Activated T-cell treated with anti-CD3 and anti-CD28 coated beads for 4 hours (primary cell): ENCODE measurements at places on chromosomes 4 and X.
A peak's percentile ranks its signal among the peaks of the same experiment; 100 is the strongest.

DNA sequence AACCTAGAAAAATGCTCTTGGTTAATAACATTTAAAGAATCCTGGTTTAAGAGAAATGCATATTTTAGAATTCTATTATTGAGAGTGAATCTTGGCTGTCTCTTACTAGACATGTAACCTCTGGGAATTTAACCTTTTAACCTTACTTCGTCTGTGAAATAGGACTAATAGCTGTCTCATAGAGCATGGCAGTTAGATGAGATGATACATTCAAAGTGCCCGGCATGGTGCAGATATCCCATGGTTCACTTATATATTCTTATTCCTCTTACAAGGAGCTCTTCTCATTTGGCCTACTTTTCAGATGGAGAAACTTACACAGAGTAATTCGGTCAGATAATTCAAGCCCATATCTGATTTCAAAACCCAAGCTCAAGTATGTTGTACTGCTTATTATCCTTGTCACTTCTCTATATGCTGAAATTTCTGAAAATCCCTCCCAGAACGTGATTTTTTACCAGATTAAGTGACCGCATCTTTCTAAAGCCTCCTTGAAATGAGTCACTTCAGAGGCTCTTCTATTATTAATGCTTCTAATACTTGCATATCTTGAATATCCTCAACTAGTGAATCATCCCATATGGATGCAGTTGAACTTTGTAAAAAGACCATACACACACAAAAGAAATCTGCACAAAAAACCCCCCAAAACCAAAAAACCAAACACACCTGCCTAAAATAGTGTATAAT lies 4.9 kb downstream of the CDKN2AIP start:
- no peak for DNase-seq

- DNase-seq, result no peak
Measured at GRCh38 chr4:95048296-95048695, 290.5 kb downstream of the BMPR1B start.

- DNase-seq, result no peak
Measured at GRCh38 chr4:183852910-183853547, 52.1 kb upstream of the STOX2 start.

- DNase-seq, result no peak
Measured at GRCh38 chr4:823176-823760, 2.7 kb downstream of the CPLX1 start.

- no peak for DNase-seq
Measured at GRCh38 chr4:95445251-95445650, 103.5 kb downstream of the UNC5C start.

DNA sequence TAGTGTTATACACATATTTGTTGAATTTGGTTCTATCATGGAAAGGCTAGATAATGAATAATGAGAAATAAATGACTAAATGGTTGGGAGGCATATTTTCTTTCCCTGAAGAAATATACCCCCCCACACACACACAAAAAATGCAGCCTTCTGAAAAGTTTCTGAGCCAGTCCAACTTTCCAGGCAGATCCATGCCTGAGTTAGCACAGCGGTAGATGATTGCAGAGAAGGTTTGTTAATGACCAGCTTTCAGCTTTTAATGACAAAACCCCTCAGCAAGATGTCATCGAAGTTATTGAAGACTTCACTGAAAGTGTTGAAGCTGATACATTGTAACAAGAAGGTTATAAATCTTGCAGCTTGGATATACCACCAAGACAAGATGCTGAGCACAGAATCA lies 61.4 kb downstream of the GBA3 start:
- no peak for DNase-seq

GRCh38 chr4:83071116-83071515 lies 36.1 kb downstream of the COPS4 start:
- no peak for DNase-seq

- DNase-seq, result no peak
Measured at GRCh38 chr4:113146876-113147358, 97.5 kb downstream of the ANK2 start.

DNA sequence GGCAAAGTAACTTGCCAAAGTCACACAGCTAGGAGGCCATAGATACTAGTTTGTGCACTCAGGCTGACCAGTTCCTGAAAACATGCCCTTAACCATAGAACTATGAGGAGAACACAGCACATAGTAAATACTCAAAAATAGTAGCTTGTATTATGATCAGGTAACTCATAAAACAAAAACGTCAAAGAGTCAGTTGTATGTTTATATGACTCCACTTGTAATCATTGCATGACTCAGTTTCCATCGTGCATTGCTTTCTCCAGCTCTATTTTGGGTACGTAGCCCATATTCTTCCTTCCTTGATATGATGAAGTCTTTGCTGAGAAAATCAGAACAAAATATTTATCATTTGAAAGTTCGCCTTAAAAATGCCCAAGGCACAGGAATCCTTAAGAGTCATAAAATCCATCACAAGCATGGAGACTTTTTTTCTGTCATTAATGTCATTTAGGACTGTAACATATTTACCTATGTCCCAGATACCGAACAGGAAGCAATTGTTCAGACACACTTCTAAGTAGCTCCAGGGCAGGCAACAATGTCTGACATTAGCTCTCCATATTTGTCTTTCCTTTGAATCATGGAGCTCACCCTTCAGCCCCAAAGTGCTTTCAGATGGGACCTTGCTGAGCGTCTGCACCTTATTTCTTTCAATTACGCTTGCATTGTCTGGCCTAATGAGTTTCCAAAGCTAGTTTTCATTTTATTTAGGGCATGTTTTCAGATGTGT lies 11.2 kb upstream of the MID1 start:
- DNase-seq, result no peak

DNA sequence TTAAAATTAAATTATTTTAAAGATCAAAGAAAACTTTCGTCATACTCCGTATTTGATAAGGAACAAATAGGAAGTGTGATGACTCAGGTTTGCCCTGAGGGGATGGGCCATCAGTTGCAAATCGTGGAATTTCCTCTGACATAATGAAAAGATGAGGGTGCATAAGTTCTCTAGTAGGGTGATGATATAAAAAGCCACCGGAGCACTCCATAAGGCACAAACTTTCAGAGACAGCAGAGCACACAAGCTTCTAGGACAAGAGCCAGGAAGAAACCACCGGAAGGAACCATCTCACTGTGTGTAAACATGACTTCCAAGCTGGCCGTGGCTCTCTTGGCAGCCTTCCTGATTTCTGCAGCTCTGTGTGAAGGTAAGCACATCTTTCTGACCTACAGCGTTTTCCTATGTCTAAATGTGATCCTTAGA lies at the start of gene CXCL8:
Gene CXCL8 (plus strand): TSS at position 217 of the 426 bp plus-strand sequence. CDS start 90 bp downstream, at position 307.
- no peak for DNase-seq

GRCh38 chr4:3767570-3768288 lies 1.5 kb downstream of the ADRA2C start:
- DNase-seq, result no peak

DNA sequence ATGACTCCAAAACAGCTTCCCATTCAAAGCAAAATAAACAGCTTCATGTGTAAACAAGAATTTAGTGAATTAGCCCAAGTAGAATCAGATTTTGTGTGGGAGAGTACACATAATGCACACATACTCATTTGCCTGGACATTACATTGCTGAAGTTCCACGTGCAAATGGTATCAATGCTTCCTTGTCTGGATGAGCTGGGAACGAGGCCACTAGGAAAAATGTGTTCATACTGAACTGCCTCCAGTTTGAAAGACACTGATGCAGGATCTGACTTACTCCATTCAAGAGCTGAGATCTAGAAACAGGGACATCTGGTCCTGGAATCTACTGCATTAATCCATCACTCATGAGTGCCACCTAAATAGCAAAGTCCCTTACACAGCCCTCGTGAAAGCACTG lies 228.0 kb downstream of the APBB2 start:
- DNase-seq, result no peak

DNA sequence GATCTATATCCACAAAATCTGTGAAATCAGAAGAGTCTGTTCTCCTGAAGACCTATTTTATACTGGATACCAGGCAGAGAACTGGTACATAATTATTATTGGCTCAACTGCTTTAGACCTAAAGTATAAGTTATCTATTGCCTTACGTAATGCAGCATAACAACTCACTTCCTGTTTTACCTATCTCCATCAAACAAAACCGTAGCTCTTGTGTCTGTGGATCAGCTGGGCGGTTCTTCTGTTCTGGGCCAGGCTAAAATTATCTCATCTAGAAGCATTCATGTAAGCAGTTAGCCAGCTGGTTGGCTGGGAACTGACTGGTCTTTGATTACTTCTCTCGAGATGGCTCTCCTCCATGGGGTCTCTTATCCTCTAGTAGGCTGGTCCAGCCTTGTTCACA lies 57.8 kb downstream of the PPP1R2C start:
- DNase-seq, result no peak

DNA sequence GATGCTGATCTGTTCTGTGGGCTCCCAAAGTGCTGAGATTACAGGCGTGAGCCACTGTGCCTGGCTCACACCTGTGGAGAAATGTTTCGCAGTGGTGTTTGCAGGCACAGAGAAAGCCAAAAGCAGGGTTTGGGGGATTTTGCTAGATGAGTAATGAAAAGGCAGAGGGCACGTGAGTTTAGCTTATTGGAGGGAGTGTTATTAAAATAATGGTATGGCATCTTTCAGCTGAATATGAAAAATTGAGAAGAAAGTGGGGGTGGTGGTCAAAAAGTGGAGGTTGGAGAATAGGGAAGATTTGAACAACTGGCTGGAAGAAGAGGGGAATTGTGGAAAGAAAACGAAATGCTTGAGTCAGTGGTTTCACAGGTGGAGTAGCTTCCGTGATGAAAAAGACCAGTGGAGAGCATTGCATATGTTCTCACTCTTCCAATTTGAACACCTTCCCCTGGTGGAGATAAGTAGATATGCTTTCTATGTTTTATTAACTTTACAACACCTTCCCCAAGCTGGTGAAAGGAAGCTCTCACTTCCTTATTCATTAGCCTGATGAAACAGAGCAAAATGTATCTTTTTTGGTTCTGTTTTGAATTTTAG lies 1.1 kb upstream of the CHST7 start:
- DNase-seq, result no peak

DNA sequence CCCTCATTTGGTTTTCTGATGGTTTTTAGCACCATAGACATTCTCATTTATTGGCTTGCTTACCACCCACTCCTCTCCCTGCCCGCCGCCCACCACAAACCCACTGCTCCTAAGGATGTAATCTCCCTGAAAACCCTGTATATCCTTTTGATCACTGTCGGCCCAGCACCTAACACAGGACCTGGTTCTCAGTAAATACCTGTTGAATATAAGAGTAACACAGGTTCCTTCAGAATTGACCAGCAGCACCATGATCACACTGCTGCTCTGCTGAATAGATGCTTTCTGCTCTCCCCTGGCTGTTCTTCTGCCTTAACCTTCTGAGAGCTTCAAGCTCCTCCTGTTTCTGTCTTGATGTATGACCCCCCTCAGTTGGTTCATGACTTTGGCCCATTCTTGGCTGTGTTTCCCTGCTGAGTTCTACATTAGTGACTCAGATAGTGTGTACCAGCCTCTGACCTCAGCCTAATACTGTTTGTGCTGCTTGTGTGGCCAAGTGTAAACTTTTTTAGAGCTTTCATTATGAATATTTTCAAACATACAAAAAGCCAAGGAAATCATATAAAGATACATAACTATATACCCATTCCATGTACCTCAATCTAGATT lies 265.3 kb downstream of the FRMPD4 start:
- no peak for DNase-seq

GRCh38 chr4:26687728-26688127 lies 103.8 kb downstream of the TBC1D19 start:
- DNase-seq, result no peak

DNA sequence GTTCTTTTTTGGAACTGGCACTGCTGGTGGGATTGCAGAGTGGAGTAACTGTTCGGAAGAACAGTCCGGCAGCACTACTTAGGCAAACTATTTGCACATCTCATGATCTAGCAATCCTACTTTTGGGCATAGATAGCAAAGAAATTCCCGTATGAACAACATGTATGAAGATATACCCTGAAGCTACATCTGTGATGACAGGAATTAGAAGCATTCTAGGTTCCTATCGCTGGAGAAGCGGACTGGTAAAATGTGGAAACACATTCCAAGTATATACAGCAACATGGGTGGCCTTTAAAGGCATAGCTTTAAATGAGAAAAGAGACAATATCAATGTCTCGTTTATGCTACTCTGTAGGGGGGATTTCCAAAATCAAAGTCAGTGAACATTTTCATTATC lies 3.1 kb downstream of the DCAF16 start:
- no peak for DNase-seq

DNA sequence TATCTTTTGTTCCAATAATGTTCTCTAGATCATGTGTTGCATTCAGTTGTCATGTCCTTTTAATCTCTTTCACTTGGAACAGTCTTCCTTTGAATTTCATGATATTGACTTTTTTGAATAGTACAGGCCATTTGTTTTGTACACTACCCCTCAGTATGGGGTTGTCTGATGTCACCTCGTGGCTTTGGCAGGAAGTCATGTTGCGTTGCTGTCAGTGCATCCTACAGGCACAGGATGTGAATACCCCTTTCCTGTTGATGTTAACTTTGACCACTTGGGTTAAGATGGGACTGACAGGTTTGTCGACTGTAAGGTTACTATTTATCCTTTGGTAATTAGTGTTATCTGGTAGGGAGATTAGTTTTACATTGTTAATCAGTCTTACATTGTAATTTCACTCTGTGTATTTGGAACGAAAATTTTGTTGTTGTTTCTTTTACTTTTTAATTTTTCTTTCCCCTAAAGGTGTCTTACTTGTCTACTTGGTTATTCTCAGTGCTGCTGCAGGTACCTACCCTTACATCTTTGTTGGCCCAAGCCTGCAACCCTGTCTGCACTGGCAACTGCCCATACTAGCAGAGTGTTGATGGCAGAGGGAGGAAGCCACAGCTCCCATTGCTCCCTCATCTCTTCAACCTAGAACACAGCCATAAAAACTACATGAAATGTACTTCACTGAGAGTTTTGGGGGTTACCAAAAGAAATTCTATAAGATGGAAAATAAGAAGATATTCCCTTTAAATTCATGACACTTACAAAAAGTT lies 14.7 kb upstream of the ATP8A1 start:
- DNase-seq, result peak; percentile 17

- no peak for DNase-seq
Measured at GRCh38 chrX:7247346-7247745, 99.4 kb upstream of the PUDP start.

DNA sequence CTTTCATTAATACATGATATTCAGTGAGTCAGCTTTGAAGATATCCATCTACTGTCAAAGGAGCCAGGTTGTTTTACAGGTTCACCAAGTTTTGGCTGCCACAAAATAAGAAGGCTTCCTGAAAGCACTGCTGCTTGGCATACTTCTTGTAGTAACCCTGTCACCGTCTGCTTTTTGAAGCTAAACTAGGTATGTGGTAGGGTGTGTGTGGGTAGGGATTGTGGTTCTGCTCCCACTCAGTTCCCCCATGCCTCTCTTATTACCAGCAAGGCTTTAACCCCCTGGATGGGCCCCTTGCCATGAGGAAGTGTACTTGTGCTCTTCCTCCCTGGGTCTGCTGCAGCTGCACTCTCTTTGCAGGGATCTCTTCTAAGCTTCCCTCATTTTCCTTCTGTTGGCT lies 191.2 kb downstream of the BANK1 start:
- no peak for DNase-seq

DNA sequence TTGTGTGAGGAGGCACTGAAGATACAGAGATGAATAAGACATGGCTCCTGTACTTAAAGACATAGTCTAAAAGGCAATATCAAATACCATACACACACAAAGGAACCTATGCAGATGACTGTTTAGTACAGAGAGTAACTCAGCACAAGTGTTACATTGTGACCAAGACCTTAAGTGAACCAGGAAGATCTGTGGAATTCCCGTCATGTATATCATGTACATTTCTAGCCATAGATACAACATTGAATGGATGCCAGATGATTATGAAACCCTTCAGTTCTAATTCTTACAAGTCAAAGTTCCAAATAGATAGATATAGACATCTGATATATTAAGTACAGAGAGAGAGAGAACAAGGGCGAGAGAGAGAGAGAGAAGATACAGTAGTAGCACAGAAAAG lies 73.2 kb downstream of the PAK3 start:
- no peak for DNase-seq
